ENCODE measurements at places on chromosomes 2 and 18. TPM values are rescaled to one million over a fixed set of nuclear protein-coding genes. Genes with fewer than 3 reads are reported as not detected.

Gene UGT1A4
- not detected for total RNA-seq

DNA sequence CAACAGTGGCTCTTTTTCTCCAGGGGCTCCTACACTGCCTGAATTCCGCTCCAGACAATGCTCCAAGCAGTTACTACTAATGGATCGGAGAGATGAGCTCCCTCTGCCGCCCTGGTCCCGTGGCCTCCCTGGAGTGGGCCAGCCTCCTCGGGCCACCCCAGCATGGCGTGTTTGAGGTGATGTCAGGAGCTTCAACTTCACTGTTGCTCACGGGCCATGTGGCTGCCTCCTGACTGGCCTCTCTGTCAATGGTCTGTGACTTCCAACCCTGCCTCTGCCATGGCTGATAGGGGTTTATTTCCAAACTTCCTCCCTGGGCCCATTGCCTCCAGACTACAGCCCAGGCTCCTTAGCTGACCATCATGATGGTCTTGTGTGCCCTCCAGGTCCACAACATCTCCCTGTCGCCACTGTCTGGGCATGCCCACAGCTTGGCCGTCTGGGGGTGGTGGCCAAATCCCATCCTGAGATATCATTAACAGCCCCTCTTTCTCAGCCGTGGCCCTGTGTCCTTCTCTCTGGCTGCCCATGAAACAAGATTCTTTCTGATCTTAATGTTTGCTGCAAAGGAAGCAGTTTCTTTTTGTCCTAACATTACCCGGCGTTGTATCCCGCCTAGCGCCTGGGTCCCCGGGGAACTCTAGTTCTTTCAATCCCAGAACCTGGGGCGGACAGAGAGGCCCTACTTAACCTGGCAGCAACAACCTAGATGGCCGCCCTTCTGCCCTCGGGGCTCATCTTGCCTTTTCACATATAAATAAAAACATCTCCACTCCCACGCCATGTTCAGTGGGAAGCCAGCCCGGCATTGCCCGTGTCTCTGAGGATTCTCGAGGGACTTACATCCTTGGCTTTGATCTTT, 38.1 kb downstream of the ATOH8 start:
- no peak for DNase-seq

- peak; percentile 21 for DNase-seq
Measured at GRCh38 chr18:11859903-11860407, 8.7 kb downstream of the CHMP1B start.

Gene IL36G
- total RNA-seq: not detected

DNA sequence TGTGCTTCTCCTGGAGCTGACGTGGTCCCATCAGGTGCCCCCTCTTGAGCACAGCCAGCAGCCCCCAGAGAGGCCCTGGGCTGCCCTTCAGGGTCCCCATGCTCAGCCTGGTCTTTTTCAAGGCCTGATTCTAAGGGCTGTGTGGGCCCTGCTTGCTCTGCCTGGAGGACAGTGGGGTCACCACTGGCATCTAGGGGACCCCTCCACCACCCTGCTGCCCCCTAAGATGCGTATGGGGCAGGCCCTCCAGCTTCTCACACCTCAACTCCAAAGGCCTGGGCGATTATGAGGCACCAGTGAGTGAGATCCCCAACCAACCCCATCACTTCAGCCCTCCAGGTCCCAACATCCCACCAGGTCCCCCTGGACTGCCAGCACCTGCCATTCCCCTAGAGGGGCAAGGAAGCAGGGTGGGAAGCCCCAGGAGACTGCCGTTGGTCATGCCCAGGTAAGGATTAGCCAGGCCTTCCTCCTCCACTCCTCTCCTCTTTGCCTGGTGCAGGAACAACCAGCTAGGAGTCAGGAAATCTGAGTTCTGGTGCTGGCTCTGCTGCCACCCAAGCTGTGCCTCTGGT, 114.4 kb downstream of the SMAD7 start:
- DNase-seq: no peak

DNA sequence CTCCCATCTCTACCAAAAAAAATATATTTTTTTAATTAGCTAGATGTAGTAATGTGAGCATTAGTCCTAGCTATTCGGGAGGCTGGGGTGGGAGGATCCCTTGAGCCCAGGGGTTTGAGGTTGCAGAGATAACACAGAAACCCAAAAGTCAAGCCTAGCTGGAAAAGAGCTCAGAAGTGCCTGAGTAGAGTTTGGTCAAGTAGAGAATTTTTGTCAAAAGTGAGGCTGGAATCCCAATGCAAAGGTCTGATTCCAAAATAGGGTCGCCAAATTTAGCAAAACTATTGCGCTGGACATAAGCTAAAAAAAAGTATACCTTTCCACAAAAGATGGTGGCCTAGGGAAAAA, 15.5 kb upstream of the MSH6 start:
- peak; percentile 56 for DNase-seq

Gene SALL3
- not detected for total RNA-seq

GRCh38 chr2:157246765-157247407, 10.6 kb upstream of the GALNT5 start:
- no peak for DNase-seq

GRCh38 chr18:8868779-8869415, 163.5 kb downstream of the MTCL1 start:
- DNase-seq: no peak

GRCh38 chr2:180191432-180192124, 184.5 kb upstream of the CWC22 start:
- no peak for DNase-seq

Gene ALPI
- total RNA-seq: not detected
